B cell (primary cell): ENCODE measurements at places on chromosomes 1 and 21.
A peak's percentile ranks its signal among the peaks of the same experiment; 100 is the strongest.

- DNase-seq = peak; percentile 50
These were observed 328.4 kb downstream of the ZP4 start for GRCh38 chr1:237562242-237562823.

DNA sequence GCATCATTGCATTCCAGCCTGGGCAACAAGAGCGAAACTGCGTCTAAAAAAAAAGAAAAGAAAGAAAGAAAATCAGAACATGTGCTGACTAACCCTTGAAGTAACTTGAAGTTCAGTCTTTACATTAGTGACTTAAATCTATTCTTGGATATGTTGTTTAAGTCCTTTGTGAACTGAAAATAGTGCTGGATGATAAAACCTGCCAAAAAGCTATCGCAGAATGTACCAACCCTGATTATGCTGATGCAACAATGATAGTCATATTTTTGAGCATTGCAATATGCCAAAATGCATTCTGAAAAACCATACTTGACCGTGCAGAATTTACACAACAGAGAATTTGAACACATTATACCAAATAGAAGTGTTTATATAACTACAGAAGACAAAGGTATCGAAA lies 30.7 kb downstream of the SHISAL2A start:
- no peak for DNase-seq

DNA sequence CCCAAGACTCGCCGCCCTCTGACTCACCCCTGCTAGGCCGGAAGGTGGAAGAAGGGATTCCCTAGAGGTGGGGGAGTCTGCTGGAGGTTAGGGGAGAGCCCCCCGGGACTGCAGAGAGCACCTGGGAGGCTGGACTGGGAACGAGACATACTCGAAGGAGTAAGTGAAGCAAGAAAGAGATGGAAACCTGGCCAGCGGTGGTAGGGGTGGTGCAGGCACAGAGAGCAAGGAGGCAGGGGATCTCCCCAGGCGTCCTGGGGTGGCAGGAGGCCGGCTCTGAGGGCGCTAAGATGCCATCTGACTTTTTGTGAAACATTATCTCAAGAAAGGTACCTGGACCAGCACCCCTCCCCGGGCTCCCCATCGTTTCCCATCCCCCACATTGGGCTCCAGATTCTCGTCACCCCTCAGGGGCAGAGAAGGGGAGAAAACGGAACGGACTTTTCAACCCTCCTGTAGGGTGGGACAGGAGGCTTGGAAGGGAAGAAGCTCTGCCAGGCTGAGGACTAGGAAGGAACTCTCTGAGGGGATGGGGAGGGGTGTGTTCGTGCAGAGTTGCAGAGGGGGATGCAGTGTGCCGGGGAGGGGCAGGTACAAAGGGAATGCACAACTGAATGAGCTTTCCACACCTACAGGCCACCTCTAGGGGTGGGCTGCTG lies 708 bp downstream of the CHRNB2 start:
- DNase-seq = no peak

DNA sequence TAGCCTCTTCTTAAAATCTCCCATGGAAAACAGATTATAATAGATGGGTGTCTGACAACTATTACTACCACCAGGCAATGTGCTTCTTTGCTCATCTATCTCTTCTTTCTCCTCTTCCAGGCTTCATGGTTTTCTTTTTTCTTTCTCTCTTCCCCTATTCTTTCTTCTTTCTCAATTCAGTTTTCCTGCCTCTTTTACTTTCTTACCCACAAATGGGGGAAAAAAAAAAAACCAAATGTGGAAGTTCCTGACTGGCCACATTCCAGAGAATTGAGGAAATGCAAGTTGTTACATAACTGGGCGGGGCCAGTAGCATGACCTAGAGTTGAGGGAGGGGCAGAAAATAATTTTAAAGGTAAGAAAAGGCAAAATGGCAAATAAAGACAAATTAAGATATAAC lies 10.9 kb upstream of the SMG7 start:
- DNase-seq = no peak

DNA sequence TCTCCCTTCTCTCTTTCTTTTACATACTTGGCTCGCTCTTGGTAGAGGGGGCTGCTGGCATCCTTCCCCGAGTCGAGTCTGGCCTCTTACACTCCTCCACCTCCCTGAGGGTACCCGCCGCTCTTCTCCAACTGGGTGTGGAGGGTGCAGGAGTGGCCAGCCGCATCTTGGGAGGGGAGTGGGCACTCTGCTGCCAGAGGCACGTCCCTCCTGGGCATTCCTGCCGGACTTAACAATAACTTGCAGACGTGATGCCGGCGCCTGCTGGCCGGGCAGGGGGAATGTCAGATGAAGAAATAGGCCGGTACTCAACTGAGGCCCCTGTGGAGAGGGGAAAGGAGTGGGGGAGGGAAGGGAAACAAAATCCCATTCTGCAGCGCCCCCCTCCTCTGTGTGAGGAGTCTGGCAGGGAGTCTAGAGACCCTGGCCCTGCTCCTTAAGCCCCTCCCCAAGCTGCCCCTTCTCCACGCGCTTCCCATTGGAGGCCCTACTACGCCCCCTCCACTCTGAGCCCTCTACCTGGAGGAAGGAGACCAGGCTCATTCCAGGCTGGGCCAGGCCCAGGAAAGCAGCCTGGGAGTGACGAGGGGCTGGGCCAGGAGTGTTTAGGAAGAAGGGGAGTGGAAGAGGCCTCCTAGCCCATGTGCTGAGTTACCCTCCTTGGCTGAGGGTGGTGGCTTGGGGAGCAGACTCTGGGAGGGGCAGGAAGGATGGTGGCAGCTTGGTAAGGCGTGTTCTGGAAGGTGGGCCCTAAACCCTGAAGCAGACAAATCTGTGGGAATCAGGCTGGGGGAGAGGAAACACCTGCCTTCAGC lies 1.8 kb downstream of the ATP2B4 start:
- DNase-seq = no peak

- DNase-seq = no peak
These were observed 34.1 kb downstream of the EXTL2 start for GRCh38 chr1:100860397-100860991.

- DNase-seq = no peak
These were observed 333 bp upstream of the CHAF1B start for GRCh38 chr21:36384885-36385232.

DNA sequence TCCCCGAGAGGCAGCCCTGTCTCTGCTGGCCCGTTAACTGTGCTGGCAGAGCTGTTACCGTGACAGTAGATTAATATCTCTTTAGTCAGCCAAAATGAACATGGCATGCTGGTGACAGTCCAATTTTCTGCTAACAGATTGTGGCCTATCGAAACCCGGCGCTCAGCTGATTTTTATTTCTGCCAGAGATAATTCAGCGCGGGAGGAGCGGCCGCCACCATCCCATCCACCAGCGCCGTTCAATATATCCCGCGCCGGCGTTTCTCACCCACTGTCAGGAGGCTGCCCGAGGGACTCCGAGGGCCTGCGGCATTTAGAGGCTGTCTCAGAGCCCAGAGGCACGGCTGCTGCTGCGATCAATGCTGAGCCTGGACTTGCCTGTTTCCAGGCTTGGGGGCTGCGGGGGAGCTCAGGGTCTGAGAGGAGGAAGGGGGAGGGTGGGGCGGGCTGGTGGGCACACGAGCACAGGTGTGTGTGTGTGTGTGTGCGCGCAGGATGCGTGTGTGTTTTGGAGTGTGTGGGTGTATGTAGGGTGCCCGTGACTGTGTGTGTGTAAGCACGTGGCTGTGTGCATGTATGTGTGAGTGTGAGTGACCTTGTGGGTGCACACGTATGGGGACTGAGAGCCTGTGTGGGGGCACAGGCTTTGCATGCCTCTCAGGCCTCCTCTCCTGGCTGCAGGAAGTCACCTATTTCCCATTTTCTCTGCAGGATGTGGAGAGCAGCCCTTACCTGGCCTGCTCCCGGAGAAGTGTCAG lies 109.7 kb upstream of the ACTRT2 start:
- no peak for DNase-seq

DNA sequence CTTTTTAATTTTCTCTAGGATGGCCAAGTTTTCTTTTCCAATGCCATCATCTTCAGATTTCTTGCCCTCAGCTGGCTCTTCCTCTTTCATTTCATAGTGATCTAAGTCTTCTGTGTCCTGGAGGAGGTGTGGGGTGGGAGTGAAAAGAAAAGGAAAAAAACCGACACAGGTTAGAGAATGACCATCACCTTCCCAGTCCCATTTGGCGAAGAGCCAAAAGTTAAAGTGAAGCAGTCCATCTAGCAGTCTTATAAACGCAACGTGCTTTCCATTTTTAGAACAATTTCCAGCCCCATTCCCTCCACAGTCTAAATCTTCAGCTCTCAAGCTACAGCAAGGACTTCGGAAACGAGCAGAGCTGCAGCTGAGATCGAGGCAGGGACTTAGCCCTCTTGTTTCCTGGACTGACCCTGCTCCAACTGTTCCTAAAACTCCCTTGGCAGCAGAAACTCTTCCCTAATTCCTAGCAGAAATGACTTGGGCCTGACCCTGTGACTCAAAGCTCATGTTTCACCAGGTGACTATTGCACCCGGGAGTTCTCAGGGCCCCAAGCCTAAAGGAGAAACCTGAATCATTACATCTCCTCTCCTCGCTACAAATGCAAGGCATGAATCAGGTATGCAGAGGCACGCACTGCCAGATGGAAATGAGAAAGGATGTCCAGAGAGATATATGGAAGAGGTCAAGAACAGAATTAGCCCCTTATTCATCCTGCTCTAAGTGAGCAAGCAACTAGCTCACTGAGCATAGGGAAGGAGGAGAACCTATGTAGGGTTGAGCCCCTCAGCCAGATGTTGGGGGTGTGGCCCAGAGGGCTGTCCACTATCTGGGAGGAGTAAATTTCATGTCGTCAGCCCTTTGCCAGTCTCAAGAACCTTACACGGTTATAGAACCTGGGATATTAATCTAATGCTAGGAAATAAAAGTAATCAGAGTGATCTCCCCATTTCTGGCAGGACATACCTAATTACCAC lies 5.1 kb downstream of the UBE2Q1 start:
- DNase-seq = no peak

DNA sequence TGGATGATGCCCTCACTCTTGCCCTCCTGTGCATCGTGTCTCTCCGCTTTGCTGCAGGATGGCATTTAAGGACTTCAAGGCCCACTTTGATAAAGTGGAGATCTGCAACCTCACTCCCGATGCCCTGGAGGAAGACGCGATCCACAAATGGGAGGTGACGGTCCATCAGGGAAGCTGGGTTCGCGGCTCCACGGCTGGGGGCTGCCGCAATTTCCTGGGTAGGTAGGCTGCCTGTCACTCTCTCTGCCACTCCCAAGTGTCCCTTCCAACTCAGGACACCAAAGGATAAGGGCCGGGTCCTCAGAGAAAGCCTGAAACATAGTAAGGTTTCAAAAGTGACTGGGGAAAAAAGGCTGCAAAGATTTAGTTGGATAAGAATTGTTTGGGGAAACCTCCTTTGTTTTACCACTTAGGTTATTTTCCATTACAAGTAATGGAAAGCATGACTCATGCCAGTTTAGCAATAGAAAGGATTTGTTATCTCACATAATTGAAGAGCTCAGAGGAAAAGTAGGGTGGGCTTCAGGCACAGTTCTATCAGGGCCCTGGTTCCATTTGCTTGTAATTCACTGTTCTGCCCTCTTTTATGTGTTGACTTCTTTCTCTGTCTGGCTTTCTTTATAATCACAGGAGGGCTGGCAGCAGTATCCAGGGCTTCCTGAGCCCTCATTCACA lies 31.9 kb downstream of the CAPN9 start:
- DNase-seq = no peak

DNA sequence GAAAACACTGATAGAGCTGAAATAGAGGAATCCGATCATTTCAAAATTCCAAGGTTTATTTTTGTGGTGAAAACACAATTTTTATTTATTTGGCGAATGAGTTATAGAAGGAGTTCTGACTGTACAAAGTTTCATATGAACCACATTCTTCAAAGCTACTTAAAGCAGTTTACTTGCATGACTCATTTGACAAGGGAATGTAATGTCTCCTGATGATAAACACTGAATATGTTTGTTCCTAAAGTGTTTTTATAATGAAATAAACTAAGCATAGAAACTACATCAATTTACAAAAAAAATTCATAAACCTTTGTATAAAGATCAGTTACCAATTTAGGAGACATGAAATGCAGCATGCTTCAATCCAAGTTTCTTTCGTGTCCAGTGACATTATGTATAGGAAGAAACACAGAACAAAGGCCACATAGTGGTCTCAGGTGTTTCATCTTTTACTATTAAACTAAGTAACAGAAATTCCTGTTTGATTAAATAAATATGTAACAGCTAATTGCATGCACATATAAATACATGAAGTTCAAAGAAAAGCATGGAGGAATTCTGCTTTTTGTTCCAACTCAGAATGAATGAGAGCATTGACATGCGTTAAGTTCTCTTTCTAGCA lies 2.5 kb downstream of the PRKACB start:
- DNase-seq = no peak

- DNase-seq = no peak
These were observed 50.7 kb downstream of the MACF1 start for GRCh38 chr1:39255222-39255621.

DNA sequence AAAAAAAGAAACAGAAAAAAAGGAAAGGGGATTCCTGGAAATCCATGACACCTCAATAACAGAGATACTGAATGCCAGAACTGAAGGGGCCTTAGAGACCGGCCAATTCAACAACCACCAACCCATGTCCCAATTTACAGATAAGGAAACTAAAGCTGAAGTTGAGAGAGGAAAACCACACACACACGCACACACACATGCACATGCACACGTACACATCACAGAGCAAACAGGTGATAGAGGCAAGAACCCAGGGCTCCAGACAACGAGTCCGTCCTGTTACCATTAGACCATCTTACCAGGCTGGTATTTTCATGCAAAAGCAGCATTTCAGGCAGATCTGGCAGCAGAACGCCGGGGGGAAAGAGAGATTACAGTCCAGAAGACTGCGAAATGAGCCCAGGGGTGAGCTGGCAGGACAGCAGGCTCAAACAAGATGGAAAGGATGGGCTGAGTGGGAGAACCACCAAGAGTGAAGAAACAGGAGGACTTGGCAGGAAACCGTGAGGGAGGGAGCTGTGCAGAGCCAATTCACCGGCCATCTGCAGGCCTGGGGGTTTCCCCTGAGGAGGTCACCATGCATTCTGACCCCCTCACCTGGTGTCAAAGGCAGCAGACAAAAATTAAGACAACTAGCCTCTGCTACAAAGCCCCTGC lies 43.5 kb downstream of the PAFAH2 start:
- no peak for DNase-seq

DNA sequence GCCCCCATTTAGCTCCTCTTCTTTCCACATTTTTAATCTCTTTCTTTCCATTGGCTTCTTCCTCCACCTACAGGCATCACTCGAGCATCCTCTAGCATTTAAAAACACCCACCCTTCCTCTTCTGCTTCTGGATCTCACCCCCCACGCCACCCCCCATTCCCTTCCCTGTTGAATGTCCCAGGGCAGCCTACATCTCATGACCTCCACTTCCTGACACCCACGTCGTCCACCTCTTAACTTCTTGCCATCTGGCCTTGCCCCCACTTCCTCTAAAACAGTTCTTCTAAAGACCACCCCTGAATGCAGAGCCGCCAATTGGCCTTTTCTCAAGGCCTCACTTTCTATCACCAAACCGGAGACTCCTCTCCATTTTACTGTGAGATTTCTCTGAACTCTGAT lies 6.1 kb upstream of the ETNK2 start:
- no peak for DNase-seq

GRCh38 chr21:40074710-40075109 lies 207.5 kb downstream of the PCP4 start:
- no peak for DNase-seq
